ENCODE measurements at places on chromosomes 11 and 22.

GRCh38 chr11:45517171-45517770 is 148.2 kb downstream of the CHST1 start:
- DNase-seq, result no peak

GRCh38 chr11:18063862-18064434 is 17.9 kb upstream of the TPH1 start:
- DNase-seq, result no peak

DNA sequence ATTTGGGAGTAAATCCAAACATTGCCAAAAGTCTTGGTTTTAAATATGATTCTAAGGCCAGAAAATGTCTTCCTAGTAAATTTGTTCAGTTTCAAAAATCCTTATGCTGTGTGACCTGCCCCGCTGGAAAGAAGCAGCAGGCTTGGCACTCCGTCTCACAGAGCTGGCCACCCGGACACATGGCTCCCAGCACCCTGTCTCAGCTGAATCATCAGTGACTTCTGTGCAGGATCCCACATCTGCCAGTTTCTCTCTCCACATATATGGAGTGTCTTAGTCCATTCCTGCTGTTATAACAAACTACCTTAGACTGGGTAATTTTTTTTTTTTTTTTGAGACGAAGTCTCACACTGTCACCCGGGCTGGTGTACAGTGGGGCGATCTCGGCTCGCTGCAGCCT is 356.7 kb downstream of the TBC1D22A start:
- DNase-seq, result no peak

GRCh38 chr11:116791813-116792143 is at the start of gene APOA5:
Gene APOA5, minus strand, starts transcription at chr11:116791879. Its CDS starts 19 bp downstream, at chr11:116791860.
- DNase-seq, result no peak

All from GM18507 (cell line).